Uterus (tissue), 4 donors: ENCODE measurements at places on chromosomes 11 and 22.

DNA sequence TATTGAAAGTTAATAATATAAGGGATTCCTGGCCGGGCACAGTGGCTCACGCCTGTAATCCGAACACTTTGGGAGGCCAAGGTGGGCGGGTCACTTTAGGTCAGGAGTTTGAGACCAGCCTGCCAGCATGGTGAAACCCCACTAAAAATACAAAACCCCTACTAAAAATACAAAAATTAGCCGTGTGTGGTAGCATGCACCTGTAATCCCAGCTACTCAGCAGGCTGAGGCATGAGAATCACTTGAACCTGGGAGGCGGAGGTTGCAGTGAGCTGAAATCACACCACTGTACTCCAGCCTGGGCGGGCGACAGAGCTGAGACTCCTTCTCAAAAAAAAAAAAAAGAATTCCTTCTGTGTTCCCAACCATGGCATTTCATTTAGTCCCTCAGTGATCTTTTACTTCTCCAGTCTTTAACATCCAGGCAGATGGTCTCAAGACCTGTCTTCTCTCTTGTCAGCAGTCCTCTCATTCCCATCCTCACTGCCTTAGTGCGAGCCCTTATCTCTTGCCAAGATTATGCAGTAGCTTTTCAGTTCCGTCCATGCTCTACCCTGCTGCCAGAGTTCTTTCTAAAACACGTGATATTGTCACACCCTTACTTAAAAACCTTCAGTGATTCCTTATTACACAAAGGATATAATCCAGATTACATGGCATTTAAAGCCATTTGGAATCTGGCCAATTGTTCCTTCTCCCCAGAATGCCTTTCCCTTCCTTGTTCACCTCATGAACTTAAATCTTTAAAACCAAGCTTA lies 17.9 kb downstream of the RTN3 start:
- DNase-seq: no peak

DNA sequence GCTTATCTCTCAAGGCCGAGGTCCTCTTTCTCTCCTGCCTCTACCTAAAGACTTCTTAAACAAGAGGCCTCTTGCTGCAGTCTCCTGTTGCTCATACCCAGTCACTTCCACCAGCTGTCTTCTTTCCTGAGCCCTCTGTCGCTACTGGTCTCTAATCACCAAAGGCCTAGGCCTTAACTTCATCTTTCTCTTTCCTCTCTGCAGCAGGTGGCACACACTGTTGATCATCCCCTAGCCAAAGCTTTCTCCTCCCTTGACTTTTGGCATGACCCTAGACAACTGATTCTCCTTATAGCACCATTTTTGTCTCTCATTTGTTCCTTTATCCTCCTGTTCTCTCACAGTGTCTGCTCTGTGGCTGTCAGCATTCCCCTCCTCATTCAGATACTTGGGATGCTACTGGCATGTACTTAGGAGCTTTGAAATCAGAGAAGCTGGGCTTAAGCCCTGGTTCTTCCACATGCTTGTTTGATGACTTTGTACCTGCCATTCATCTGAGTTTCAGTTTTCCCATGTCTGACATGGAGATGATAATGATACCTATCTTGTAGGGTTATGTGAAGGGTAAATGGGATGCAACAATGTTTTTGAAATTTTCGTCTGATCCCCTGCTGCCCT lies 22.4 kb downstream of the ENDOD1 start:
- no peak for DNase-seq

DNA sequence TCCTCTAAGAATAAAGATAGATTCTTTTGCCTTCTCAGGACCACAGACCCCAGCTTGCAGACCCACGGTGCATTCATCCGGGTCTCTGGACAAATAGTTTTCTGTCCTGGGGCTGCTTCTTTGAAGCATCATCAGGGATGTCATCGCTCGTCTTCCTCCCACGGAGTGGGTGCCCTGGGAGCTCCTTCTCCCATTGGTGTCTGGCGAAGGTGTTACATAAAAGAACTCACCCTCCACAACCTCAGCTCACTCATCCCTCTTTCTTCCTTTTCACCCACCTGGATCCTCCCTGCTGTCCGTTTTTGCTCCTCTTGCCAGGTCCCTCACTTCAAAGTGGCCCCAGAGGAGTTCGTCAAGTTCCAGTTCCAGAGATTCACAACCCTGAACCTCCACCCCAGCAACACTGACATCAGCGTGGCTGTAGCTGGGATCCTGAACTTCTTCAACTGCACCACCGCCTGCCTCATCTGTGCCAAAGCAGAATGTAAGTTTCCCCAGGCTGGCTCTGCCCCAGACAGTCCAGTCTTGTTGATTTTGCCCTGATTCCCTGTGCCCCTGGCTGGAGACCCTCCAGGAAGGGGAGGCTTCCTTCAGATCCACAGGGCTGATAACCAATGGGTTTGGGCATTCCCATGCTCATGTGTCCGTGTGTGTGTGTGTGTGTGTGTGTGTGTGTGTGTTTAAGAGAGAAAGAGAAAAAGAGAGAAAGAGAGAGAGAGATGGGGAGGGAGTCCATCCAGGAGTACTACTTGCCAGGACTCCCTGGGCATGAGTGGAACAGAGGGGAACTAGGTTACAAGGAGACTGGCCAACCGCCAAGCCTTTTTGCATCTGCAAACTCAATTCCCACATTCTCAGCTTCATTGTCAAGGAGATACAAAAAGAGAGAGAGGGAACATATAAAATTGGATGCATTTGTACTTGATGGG lies 204.2 kb upstream of the TBCEL start:
- DNase-seq: no peak

GRCh38 chr22:38035530-38035885 lies 21.7 kb upstream of the PICK1 start:
- no peak for DNase-seq

DNA sequence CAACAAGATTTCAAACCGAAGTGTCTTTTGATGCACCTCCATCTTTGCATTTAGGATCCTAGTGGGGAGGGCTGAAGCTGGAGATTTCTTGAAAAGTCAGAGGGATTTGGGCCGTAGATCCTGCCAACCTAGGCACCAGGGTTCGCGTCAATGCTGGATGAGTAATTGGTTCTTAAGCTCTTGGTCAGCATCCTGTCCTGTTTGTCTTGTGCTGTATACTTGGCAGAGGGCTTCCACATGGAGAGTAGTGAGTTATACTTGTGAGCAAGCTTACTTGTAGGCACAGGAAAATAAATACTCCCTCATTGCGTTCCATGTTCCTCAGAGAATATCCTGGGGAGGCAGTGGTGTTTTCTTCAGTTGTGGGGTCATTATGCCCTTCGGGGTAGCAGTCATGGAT lies 12.6 kb downstream of the INSC start:
- DNase-seq: no peak

DNA sequence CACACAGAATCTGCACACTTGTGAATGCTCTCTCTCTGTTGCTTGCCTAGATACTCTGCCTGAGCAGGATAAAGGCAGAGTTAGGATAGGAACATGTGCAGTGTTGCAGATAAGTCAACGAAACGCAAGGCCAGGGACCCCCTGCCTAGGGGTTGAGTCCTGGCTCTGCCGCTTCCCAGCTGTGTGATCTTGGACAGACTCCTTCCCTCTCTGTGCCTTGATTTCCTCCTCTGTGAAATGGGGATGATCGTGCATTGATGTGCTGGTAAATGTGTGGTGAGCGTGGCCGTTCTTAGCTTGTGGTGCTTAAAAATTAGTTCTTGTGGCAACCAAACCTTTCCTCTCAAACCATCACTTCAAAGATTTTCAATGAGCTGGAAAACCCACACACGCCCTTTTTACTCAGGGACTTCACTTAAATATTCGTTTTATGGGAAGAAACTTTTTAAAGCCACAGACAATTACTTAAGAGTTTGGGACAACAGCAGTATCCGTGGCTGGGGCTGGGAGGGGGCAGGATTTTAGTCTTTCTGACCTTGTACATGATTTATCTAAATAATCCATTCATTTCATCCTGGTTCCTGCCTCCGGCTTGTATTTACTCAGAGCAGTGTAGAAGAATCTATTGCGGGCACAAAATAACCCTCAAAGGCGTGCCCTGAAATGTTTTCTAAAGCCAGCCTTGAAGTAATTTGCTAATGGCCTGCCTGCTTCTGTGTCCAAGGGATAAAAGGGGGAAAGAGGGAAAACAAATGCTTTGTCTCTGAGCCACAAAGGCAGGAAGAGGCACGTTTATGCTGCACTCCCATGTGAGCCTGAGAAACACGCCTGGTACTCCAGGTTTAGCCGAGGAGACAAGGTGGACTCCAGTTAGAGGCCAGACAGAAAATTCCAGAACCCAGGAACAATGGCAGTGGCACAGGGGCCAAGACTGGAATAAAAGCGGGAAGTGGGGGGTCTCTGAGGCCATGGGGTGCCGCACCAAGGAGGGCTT lies 85.0 kb upstream of the CRYBB3 start:
- no peak for DNase-seq
